ENCODE measurements at places on chromosomes 6 and 20.

DNA sequence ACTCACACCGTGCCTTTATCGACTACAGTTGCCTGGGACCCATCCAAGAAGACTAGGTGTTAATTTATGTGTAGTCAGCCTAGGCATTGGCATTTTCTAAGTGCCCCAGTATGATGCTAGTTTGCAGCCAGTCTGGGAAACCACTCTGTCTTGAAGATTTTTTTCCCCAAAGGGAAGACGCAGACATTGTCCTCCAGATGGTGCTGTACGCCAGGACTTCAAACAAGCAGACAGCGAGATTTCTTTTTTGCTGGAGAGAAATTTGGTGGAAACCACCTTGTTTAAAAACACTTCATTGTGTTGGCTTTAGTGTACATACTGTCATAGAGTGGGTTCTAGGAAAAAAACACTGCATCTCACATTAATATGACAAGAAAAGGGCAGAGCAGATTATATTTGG is 30.0 kb downstream of the ALDH5A1 start:
- DNase-seq = no peak

GRCh38 chr6:44641344-44642031 is 254.0 kb downstream of the CDC5L start:
- no peak for DNase-seq

DNA sequence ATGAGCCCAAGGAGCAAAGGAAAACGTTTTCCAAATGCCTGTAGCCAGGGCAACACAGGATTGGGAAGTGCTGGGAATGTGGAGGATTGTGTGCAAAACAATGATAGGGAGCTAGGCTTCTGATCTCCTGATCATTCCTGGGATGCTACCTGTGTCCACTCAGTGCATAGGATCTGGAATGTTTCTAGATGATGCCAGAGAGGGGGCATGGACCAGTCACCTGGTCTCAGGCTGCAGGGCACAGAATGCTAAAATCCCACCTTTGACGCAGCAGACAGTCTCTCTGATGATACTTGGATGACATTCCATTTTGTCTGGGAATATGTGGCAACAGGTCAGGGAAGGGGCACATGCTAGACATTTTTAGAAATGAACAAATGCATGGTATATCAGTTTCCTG is 128.9 kb downstream of the CLIC5 start:
- DNase-seq = no peak

- DNase-seq = no peak
These were observed 208.0 kb downstream of the GMDS start for GRCh38 chr6:2037237-2037926.

GRCh38 chr6:164014346-164015087 is 600.0 kb downstream of the QKI start:
- DNase-seq = no peak

GRCh38 chr20:4025679-4026078 is 10.3 kb upstream of the RNF24 start:
- DNase-seq = no peak

DNA sequence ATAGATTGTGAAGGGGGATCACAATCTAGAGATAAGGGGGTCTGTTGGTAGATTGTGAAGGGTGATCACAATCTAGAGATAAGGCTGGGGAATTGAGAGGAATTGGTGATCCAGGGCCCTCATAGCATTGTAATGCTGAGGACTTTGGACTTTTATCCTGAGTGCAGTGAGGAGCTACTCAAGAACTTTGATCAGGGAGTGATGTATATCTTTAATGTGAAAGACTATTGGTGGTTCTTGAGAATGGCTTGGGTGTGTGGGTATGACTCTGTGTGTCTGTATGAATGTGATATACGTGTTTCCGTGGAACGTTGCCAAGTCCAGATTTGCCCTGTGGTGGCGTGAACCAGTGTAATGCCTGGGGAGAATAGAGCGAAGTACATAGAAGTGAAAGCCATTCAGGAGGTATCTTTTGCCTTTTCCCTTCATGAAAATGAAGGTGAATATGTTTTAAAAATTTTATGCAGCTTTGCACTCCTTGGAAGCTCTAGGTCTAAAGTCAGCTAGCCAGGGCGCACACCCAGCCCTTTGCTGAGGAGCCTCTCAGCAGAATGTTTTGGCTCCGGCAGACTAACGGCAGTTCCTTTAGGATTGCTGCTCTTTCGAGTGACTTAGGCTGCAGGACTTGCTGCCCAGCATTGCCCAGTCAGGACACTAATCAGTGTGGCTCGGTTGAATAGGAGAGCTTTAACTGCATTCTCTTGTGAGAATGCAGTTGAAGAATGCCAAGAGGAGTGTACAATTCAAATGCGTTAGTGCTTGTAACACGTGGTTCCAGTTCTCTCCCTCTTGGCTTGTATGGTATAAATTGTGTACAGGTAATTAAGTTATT is 3.5 kb downstream of the ZFAND3 start:
- no peak for DNase-seq

- DNase-seq = no peak
These were observed 979 bp upstream of the ABCF1 start for GRCh38 chr6:30570263-30570662.

DNA sequence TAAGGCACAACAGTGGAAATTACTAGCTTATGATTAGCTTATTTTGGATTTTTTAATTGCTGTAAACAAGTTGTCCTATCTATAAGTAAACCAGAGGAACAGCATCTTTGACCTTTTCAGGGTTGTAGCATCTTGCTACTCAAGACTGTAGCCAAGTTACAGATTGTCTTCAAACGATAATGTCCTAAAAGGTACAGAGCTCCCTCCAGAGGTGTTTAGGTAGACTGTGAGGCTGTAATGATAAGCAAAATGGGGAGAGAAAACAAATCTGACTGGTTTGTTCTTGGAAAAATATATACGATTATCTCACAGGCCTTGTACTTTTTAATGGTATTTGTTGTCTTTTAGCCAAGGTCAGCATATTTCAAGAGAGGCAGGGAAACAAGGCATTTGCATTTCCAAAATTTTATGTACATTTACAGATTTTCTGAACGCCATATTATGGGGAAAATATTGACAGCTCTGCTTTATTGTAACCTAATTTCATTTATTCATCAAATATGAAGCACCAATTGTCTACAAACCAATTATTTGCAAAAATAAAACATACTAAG is 273.4 kb downstream of the MEI4 start:
- DNase-seq = no peak

- no peak for DNase-seq
These were observed 3.5 kb downstream of the NUP153 start for GRCh38 chr6:17703256-17703694.

- no peak for DNase-seq
These were observed 474.9 kb upstream of the AGPAT4 start for GRCh38 chr6:161748535-161749416.

- no peak for DNase-seq
These were observed 1.9 kb downstream of the BAG2 start for GRCh38 chr6:57173886-57174510.

DNA sequence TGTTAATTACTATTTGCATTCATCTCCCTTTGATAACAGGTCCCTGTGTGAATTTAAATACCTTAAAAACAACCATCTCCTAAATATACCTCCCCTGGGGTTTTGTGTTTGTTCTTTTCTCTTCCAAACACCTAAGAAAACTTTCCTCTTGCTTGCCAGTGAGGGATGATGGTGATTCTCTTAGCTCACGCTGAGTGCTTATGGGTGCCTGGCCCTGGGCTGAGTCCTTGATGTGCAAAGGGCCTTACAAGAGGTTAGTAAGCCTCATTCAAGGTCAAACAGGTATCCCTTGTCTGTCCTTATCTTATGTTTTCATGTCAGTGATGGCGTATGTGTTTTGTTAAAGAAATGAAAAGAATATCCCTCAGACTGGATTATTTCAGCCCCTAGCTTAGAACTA is 76.3 kb downstream of the SYCP2L start:
- DNase-seq = no peak

- DNase-seq = no peak
These were observed 99.7 kb downstream of the IRF4 start for GRCh38 chr6:491233-491632.

GRCh38 chr6:1554141-1554475 is 55.6 kb upstream of the FOXC1 start:
- DNase-seq = no peak

DNA sequence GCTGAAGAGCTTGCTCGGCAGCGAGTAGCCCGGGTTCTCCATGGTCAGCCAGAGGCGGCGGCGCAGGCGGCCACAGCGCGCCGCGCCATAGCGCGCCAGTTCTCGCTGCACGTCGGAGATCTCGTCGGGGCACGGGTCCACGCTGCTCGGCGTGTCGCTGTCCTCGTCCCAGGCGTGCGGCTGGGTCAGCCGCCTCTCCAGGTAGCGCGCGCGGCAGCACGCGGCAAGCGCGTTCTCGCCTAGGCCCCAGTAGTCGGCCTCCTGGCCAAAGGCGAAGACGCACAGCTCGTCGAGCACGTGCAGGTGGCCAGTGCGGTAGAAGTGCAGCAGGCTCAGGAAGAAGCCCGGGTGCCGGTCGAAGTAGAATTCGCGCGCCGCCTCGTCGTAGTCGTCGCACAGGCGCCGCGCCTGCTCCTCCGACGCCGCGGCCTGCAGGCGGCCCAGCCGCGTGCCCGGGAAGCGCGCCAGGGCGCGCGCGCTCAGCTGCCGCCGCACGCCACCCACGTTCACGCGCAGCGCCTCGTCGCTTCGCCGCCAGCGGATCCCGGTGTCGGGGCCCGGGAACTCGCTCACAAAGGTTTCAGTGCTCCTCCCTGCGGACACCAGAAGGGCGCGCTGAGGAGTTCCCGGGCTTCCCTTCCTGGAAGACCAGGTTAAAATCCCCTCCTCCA is 2.7 kb downstream of the KCNS1 start:
- no peak for DNase-seq

DNA sequence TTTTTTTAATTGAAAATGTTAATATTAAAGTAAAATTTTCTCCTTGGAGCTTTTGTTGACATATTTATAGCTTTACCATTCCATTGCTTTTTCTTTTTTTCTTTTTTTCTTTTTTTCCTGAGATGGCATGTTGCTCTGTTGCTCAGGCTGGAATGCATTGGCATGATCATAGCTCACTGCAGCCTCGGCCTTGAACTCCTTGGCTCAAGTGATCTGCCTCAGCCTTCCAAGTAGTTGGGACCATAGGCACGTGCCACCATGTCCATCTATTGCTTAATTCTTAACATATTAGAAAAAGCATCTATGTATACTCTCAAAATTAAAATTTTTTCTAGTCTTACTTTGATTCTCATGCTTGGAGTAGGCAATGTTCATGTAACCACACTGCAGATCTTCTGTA is 43.0 kb downstream of the RALGAPB start:
- no peak for DNase-seq

DNA sequence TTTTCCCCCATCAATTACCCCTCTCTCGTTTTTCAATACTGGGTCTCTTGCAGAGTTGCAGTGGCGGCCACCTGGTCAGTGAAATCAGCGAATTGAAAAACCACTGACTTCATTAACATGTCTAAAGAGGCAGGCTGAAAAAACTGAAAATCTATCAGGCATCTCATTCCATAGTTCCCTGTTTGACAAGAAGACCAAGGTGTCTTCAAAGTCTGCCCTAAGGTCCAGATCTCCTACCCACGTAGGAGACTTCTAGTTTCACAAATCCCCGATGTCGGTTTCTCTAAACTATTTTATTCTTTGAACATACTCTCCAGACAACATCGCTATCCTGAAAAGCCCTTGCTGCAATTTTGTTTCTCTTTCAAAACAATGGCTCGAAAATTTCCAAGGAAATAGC is 796 bp upstream of the TUBB start:
- DNase-seq = no peak

DNA sequence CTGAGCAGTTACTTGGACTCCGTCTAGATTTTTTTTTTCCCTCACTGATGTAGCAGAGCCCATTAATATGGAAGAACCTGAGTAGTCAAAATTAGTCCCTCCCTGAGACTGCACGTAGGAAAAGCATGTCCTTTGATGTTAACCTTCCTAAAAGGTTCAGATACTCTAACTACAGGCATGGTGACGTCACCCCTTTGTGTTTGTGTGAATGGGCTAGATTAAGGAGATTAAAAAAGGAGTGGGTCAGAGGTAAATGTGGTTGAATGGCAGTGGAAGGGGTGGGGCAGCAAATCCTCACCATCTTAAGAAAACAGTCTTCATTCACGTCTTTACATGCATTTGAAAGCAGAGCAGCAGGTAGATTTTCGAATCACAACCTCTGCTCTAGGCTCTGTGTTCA is 521.1 kb downstream of the TFAP2B start:
- no peak for DNase-seq

GRCh38 chr6:158009935-158010585 is 28.4 kb downstream of the SYNJ2 start:
- no peak for DNase-seq

DNA sequence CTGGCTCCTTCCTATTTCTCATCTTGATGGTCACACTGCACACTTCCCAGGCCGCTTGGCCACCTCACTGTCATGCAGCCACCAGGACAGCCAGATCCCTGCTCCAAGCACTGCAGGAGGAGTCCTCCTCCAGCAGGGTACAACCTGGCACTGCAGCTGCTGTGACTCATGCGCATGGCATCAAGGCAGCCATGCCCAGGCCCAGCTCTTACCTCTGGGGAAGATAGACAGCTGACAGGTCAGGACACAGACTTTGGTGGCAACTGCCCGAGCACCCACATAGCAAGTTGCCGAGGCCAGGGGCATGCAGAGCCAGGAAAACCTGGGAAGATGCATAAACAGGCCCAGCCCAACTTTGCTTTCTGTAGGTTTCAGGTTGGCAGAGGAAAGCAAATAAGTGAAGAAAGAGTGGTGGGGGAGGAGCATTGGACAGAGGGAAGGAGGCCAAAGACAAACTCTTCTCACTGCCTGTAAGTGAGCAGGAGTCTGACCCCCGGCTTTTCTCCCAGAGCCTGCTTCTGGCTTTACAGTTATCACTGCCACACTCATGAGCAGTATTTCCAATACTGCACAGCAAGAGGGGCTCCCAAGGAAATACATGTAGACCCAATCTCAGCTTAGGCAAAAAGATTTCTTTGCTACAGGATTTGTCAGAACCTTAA is 38.8 kb downstream of the SLC22A3 start:
- DNase-seq = no peak

DNA sequence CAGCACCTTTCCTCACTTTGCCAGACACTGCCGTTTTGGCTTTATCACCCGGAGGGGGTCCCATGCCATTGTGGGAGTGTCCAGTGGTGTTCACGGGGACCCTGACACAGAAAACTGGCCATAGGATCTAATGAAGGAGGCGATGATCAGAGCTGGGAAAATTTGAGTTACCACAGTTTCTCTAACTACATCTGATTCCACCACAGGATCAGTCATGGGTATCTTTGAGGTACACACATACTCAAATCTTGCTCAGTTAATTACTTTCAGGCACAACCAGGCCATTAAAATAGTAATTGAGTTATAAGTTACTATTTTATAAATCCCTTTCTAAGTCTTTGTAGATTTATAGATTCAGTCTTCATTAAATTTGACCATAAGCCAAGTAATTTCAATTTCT is 215.1 kb downstream of the PRL start:
- no peak for DNase-seq

DNA sequence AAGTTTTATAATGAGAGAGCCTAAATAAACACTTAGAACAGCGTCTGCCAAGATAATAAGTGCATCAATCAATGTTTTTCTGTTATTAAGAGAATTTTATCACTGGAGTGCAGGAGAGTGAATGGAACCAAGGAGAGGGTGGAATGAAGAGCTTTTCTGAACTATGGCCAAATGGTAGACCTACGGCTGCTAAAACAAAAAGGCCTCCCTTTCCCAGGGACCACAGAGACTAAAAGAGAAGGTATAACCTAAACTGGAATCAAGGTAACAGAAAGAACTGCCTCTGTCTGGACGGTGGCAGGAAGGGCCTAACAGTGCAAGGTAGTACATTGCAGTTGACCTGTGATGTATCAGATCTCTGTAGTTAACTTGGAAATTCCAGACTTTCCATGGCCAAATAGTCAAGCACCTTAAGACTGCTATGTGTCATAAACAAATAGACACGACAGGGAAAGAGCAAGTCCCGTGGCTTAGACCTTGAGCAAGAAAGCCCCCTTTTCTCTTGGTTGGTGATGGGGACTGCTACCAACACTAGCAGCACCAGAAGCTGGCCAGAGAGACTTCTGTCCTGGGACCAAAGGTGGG is 5.5 kb downstream of the CNKSR3 start:
- no peak for DNase-seq

All from activated gamma-delta T cell treated with anti-CD3 and anti-CD28 coated beads, Interleukin-2, amount 50 U/mL, for 16 hours (primary cell).